ENCODE measurements at places on chromosomes 3 and 15.

GRCh38 chr3:138412821-138413551 lies 21.4 kb upstream of the ESYT3 start:
- DNase-seq = peak; percentile 24

GRCh38 chr3:156209631-156210335 lies 89.4 kb downstream of the KCNAB1 start:
- no peak for DNase-seq

- no peak for DNase-seq
These were observed 149.9 kb downstream of the SHQ1 start for GRCh38 chr3:72698154-72698917.

- peak; percentile 93 for DNase-seq
These were observed 105.4 kb upstream of the RPL32 start for GRCh38 chr3:12946649-12947316.

GRCh38 chr3:71384837-71385716 lies 198.5 kb downstream of the FOXP1 start:
- DNase-seq = no peak

GRCh38 chr3:64188810-64189560 lies 36.3 kb downstream of the PRICKLE2 start:
- DNase-seq = peak; percentile 93

GRCh38 chr15:95990833-95991232 lies 339.7 kb upstream of the NR2F2 start:
- no peak for DNase-seq

DNA sequence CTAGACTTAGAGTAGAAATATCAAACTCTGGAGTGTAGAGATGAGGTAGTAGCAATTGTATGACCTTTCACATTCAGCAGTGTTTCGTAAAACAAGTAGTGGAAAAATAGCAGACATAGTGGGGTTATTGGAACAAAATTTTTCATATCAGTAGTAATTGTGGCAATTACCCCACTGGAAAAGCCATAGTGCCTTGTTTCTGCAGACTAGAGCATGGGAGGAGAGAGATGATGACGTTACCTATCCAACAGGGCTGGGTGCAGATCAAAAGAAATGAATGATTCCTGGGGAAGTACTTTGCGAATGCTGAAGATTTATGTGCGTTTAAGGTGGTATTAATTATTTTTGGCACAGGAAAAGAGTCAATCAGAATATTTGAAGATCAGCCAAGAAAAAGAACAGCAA lies 147.0 kb upstream of the LRRFIP2 start:
- no peak for DNase-seq

DNA sequence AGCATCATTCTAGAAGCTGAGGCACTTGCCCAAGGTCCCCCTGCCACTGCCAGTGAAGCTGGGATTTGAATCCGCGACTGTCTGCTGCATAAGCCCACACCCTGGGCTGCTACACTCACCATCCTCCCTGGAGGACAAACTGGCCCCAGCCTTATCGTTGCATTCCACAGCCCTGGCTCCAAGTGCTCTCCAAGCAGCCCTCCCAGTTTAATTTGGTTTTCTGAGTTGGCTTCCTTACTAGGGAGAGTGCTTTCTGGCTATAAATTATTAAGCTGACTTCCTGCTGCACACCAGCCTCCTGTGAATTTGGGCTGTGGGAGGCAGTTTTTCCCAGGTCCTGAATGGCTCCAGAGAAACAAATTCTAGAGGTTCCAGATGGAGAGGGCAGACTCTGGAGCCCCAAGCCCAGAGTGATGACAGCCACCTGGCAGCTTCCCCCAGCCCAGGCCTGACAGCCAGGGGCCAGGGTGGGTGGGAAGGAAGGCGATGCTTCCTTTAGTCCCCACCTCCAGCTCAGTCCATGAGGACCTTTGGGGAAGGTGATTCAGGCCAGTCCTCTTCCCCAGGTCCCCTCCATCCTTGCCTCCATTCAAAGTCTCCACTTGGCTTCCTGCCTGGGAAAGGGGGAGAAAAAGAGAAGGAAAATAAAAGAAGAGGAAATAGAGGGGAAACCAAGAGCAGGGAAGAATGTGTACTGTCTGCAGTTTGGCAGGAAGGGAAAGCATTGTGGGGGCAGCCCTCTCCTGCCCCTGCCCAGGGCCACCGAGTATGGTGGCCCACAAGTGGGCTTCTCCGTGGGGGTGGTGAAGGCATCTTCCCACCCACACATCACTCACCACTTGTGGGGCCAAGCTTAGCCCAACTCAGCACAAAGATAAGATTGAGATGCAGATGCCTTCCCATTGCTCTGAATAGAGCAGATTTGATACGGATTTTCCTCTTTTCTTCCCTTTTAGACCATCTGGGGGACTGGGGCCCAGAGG lies 69.6 kb downstream of the SEMA5B start:
- no peak for DNase-seq

- peak; percentile 49 for DNase-seq
These were observed 215.6 kb upstream of the UMPS start for GRCh38 chr3:124514683-124515082.

- DNase-seq = no peak
These were observed 70.8 kb downstream of the MCF2L2 start for GRCh38 chr3:183357564-183358079.

GRCh38 chr3:36663666-36664291 lies 100.6 kb downstream of the DCLK3 start:
- peak; percentile 74 for DNase-seq

GRCh38 chr15:81653259-81653658 lies 279.2 kb upstream of the TMC3 start:
- DNase-seq = no peak

DNA sequence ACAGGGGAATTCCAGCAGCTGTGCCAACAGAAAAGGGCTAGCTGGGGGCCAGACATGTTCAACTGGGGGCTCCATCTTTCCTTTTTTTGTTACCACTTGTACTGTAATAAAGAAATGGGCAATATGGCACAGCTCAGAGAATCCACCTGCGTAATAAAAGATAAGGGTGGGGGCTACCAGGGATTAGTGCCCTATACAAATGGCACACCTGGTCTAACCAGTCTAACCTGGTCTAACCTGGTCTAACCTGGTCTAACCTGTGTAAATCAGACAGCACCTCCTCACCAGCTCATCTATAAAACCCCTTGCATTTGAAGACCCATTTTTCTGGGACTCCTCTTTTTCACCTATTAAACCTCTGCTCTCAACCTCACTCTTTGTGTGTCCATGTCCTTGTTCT lies 26.2 kb upstream of the CLDN16 start:
- DNase-seq = peak; percentile 55

- DNase-seq = no peak
These were observed 30.2 kb downstream of the CASR start for GRCh38 chr3:122213650-122214049.

- DNase-seq = no peak
These were observed 11.6 kb upstream of the PLSCR4 start for GRCh38 chr3:146262371-146263110.

DNA sequence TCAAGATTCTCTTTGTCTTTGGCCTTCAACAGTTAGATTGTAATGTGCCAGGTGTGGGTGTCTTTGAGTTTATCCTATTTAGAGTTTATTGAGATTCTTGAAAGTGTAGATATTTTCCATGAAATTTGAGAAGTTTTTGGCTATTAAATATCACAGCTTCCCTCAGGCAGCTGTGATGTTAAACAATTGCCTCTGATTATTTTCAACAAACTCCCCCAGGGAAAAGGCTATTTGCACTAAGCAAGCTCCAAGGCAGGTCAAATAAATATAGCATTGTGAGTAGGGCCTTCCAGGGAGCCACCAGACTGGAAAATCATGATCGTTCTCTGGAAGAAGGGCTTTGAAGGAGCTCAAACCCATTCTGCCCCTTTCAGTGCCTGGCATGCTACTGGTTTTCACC lies 107.0 kb downstream of the EEFSEC start:
- no peak for DNase-seq

- DNase-seq = peak; percentile 56
These were observed 12.2 kb downstream of the GBE1 start for GRCh38 chr3:81749265-81749664.

GRCh38 chr3:159761369-159761768 lies 227.3 kb upstream of the IL12A start:
- no peak for DNase-seq

DNA sequence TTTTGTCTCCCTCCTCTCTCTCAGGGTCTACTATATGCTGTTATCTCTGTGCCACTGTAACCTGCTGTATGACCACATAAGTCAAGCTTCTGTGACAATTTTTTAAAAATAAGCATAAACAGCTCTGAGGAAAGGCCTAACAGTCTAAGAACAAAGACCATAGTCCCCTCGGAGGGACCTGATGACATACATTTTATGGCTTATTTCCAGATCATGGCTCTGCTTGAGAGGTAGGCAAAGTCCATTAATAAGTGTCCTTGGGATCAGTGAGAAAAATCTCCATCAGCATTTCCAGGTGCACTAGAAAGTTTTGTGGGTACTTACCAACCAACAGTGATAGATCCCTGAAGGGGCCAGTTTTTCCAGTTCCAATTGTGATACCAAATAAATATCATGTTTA lies 123.8 kb downstream of the TNIK start:
- no peak for DNase-seq

GRCh38 chr3:23649448-23649847 lies 156.3 kb upstream of the UBE2E1 start:
- no peak for DNase-seq

DNA sequence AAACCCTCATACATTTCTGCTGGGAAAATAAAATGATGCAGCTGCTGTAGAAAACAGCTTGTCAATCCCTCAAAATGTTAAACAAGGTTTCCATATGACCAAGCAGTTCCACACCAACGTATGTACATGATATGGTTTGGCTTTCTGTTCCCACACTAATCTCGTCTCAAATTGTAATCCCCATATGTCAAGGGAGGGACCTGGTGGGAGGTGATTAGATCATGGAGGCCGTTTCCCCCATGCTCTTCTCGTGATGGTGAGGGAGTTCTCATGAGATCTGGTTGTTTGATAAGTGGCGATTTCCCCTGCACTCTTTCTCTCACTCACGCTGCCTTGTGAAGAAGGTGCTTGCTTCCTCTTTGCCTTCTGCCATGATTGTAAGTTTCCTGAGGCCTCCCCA lies 100.6 kb upstream of the SLC24A5 start:
- DNase-seq = no peak
